ENCODE measurements at places on chromosomes 5 and 9.

DNA sequence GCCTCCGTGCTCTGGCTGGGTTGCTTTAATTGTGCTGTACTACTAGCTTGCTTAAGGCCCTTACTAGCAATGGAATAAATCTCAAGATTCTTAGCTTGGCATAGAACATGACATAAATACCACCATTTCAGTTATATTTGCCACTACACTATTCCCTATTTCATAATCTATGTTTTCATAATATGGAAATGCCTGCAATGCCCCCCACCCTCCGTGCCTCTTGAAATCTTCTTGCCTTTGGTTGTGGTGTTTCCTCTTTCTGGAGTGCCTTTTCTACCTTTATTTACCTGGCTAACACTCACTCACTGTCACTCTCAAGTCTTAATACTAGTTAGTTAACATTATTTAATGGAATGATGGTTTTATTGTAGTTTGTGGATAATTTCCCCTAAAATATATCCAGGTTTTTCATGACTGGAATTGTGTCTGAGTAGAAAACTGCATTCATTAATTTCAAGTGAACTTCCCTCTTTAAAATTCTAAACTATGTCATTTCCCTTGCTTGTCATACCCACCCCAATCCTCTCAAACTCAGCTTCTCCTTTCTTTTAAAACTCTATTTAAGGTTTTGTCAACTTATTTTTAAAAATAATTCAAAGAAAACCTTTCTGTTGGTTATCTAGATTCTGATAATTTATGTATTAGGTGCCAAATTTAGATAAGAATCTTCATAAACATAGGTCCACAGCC, 521.7 kb upstream of the DAB2 start:
- DNase-seq, result no peak

GRCh38 chr5:77498952-77499351, 6.8 kb upstream of the WDR41 start:
- no peak for DNase-seq

GRCh38 chr5:107370396-107370968, 300.3 kb downstream of the EFNA5 start:
- no peak for DNase-seq

- DNase-seq, result no peak
Measured at GRCh38 chr9:36833954-36834353, 200.1 kb downstream of the PAX5 start.

DNA sequence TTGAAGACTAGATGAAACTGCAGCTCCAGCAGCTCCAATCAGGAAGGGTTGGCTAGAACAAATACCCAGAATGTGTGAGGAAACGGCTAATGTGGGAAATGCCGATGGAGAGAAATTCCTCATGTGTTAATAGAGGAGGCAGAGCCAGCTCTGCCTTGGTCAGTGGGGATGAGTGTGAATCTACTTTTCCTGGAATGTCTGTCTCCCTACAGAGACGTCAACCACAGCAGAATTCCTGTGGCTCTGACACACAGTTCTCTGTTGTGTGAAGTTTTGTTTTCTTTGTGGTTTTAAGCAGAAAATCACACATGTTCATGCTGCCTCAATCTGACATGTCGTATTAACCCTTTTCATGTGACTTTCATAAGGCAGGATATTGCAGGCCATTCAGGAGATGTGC, 476.6 kb upstream of the WWC1 start:
- no peak for DNase-seq

DNA sequence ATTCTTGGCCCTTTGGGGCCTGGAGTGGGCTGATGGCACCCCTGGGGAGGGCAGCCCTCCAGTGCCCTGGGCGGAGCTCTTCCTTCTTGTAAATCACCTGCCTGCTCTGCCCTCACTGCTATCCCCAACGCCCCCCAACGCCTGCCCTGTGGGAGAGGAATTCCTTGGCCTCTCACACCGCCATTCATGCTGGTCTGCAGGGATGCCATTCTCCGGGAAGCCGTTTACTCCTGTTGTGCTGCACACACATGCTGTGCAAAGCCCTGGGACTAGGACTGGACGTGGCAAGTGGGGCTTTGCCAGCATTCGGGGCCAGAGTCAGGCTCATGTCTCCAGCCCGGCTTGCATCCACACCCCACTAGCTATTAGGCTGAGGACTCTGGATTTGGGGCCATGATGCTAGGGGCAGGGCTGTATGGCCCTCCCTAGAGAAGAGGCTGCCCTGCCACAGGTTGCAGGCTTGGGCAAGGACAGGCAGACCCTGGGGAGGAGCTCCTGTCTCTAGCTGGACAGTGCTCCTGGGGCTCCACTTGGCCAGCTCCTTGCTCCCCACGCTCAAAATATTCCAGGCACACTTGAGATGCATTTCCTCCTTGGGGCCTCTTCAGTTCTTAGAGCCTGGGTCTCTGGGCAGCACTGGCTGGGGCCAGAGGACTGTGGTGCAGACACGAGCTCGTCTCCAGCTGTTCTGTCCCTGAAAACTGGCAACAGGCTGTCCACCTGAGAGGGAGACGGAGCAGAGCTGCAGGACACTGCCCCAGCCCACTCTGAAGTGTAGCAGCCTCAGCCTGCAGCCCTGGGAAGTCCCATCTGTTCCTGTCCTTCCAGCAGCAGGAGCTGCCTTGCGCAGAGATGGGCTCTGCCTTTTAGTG, 226.9 kb downstream of the CACNA1B start:
- DNase-seq, result no peak

DNA sequence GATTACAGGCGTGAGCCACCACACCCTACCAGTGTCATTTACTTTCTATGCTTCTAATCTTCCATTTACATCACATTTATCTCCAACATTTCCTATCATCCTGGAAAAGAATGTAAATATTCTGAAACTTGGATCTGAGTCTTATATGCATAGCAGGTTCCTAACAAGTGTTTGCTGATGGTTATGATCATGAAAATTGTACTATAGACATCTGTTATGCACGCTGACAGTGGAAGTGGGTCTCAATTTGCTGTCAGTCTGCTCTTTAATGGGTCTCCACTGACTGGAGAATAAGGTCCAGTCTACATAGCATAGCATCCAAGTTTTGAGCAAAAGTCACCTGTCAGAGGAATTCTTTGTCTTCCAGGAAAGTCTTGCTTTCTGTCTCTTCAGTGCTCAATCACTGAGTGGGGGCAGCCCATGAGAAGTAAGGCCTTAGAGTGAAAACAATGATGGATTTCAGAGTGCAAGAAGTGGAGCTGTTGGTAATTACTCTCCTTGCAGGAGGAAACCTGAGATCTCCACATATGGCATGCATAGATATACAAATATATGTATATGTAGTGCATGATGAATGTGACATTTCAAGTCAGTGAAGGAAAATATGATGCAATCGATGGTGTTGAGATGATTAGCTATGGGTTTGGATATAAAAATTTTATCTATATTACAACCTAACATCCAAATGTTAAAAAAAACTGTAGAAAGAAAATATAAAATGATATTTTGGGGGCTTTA, 29.2 kb upstream of the MSANTD3 start:
- DNase-seq, result no peak

- no peak for DNase-seq
Measured at GRCh38 chr5:24642022-24642421, 2.8 kb downstream of the CDH10 start.

DNA sequence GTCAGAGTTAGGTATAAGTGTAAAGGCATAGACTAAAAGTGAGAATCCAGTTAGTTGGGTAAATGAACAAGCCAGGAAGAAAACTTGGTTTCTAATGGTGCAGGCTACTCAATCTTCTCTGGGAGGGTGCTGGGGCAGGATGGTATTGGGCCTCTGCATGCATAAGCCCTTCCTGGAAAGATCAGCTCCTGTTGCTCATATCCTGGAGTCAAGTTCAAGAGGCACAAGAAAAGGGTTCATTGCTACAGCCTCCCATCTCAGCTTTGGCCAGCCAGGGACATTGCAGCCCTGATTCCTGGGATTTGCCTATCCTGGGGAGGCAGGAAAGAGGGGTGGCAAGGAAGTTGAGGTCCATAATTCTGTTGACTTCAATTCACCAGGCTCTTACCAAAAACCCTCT, 40.7 kb upstream of the ATP6V1G1 start:
- no peak for DNase-seq
